Gastroesophageal sphincter (tissue), 4 donors: ENCODE measurements at places on chromosomes 5 and 9. TPM values are rescaled to one million over a fixed set of nuclear protein-coding genes. Genes with fewer than 3 reads are reported as not detected.

- ATAC-seq, result no peak
These were observed 1.4 kb downstream of the OTULIN start for GRCh38 chr5:14665949-14666348.

EGFLAM gene
- total RNA-seq, result 8.3 TPM

PCDHA6 gene
- total RNA-seq, result 1.4 TPM

PCDHA3 gene
- 0.32 TPM for total RNA-seq

CFAP157 gene
- not detected for total RNA-seq

GABRB2 gene
- total RNA-seq, result 1.1 TPM

DNA sequence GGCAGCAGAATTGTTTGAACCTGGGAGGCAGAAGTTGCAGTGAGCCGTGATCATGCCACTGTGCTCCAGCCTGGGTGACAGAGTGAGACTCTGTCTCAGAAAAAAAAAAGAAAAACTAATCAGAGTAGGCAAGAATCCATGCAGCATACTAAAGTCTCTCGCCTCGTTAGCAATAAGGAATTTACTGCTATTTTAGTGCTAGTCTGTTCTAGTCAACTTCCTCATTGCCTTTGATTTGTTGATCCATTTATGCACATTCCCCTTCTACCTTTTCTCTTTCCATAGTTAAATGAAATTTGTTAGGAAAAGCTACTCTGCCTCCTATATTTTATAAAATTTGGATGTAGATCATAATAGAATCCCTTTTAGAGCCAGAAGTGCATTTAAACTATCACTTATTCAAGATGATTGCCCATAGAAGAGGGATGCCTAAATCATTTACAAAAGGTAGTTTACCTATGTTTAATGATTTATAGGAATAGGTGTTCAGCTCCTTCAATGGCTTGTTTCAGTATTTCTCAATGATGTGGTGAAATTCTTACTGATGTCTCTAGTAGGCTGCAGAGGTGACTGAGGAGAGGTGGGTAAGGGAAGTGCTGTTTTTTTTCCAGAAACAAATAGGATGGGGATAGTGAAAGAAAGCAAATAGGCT, 1.9 kb downstream of the LRRC19 start:
- ATAC-seq, result no peak

GRCh38 chr9:111527347-111527746, 2.4 kb downstream of the ZNF483 start:
- no peak for ATAC-seq

DNA sequence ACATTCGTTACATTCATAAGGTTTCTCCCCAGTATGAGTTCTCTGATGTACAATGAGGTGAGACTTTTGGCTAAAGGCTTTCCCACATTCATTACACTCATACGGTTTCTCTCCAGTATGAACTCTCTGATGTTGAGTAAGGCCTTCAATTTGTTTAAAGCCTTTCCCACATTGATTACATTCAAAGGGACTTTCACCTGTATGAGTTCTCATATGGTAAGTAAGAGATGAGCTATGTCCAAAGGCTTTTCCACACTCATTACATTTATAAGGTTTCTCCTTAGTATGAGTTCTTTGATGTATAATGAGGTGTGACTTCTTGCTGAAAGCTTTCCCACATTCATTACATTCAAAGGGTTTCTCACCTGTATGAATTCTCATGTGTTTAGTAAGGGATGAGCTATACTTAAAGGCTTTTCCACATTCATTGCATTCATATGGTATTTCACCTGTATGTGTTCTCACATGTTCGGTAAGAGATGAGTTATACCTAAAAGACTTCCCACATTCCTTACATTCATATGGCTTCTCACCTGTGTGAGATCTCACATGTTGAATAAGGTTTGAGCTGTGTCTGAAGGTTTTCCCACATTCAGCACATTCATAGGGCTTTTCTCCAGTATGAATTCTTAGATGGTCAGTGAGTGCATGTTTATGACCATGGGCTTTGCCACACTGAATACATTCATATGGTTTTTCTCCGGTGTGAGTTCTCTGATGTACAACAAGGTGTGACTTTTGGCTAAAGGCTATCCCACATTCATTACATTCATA, 13.5 kb downstream of the ZFP37 start:
- no peak for ATAC-seq

DNA sequence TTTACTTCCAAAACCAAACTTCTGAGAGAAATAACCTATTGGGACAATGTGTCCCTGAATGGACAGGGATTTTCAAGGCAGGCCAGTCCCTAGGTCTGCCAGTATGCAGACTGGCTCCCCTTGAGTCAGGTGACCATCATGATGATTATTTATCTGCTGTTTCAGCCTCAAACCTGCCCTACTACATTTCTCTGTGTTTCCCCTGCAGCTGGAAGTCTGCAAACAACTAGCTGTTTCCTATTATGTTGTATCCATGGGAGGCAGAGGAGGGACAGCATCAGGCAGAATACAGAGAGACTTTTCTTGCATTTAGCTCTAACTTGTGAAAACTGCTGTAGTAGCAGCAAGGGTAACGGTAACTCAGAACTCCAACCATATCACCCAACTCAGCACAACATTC, 36.2 kb upstream of the IFNK start:
- ATAC-seq, result no peak

GRCh38 chr5:170501931-170502330, 1.9 kb upstream of the KCNIP1 start:
- no peak for ATAC-seq

- ATAC-seq, result no peak
These were observed 620.3 kb upstream of the WWC1 start for GRCh38 chr5:167671176-167671575.

KCNMB1 gene
- total RNA-seq, result 72.7 TPM

- no peak for ATAC-seq
These were observed 1.9 kb downstream of the SSNA1 start for GRCh38 chr9:137190315-137190856.

DNA sequence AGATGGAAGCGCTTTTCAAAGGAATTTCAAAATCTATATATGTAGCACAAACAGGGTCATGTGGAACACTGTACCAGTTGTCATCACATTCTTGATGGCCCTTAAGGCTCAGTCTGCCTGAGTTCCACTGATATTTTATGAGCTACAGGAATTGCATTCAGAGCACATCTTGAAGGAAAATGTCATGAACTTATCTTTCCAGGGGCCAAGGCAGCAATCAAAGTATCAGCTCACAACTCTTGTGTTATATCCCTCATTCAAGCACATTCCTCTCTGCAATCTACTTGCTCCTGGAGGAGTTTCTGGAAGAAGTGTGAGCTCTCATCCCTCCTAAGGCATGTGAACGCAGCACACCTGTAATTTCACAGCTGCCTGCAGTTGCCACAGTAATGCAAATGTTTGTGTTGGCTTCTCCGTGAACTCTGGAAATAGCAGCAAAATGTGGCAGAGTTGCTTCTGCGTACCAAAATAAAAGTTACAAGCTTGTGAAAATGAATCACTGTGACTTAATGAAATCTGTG, 89.7 kb upstream of the EQTN start:
- ATAC-seq, result no peak

DNA sequence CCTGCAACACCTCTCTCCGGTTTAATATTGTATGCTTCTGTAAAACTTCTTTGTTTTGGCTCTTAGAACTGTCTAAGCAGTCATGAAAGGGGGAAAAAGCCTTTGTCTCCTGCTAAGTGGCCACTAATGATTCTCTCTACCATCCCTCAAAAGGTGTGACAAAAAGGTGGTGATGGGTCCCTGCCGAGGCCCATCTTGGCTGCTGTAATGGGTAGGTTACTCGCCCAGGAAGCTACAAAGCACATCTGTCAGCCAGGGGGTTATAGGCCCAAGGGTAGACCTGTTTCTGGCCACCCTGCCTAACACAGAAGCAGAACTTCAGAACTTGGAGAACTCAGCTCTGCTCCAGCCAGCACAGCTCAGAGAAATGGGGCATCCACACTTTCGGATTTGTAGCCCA, 1.6 kb downstream of the FAM219A start:
- no peak for ATAC-seq

DNA sequence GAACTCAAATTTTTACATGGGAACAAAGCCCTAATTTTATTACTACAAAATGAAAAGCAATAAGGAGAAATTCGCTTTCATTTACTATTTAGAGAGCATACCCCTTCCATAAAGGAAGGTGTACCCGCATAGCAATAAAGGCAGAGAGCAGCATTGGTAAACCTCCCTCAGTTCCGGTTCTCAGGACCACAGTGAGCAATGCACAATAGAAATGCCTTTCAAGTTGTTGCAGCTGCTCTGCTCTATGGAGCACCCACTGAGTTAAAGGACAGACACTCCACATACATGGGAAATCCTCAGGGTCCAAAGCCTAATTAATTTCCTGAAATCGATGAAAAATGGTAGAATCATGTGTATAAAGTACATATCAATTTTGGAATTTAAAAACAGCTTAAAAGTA, 89.9 kb upstream of the MPDZ start:
- ATAC-seq, result no peak

DNA sequence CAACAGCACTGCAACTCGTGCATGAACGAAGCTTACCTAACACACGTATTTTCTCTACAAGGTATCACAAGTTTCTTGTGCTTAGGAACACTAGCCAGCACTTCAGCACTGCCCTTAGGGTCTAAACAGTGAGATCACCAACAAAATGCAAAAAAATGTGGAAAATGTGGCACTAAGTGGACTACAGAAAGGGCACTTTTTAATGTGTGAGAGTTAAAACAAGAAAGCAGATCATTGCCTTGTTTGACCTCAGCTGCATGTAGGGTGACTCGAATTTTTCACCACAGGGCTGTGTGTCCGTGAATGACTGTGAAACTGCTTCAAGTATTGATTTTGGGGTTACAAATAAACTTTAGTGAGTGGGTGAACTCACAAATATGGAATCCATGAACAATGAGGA, 90.5 kb downstream of the MARCHF3 start:
- no peak for ATAC-seq

PCDHGA6 gene
- 4.7 TPM for total RNA-seq

DNA sequence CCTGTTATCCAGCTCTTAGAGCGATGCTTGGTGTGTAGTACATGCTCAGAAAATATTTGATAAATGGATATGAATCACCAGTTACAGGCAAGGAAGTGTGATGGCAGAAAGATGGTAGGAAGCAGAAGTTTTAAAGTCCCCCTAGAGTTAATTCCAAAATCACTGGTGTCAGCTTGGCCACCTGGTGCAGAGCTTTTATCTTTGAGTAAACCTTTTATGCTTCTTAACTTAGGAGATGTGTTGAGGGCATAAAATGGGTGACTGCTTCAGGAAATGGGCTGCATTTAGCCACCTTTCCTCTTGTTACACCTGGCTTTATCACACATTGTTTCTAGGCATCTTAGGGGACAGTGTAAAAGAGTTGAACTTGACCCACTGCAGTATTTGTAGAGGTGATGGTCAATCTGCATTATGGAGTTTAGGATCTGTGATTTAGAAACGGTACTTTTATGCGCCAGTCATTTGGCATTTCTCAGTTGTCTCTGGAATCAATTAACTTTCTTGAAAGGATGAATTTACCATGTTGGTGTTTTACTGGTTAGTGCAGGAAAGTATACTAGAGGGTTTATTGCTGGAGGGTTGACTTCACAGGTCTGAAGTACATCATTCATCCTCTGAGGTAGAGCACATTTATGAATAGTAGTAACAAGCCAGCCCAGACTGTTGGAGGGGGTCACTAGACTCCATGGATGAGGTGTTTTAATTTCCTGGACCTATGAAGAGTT, 7.5 kb upstream of the FAM120AOS start:
- no peak for ATAC-seq

DNA sequence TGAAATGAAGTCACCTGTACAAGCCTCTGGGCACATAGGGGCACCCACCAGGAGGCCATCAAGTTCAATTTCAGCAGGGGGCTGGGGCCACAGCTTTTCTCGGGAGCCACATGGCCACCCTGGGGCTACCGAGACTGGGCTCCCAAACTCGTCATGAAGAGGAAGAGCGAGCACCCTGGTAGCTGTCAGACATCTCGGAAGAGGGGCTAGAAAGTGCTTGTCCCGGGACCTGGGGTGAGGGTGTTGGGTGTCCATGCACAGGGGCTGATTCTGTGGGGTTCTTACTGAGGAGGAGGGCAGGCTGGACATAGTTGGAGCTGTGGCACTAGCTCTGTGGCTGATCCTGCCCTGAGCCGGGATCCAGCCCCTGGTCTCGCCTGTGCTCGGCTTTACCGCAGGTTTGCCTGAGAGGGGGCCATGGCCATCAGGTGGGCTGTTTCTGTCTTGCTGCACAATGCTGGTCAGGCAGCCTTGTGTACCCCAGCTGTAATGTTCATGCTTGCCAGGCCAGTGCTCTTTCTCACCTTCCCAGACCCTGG, 70.3 kb downstream of the PHF2 start:
- no peak for ATAC-seq

DNA sequence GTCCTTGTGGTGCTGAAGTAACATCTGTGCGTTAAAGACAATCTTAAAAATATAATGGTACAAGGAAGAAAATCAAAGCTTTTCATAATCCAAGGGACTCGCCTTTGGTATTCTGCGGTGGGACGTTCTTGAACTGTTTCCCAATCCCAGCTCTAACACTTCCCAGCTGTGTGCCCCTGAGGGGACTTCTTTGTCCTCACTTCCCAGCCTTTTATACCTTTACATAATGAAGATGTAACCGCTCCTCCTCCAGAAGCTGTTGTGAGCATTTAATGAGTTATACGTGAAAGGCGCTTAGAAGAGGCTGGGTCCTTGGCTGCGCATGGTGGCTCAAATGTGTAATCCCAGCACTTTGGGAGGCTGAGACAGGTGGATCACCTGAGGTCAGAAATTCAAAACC, 16.9 kb downstream of the STK10 start:
- ATAC-seq, result no peak

LCP2 gene
- total RNA-seq, result 17.0 TPM

DNA sequence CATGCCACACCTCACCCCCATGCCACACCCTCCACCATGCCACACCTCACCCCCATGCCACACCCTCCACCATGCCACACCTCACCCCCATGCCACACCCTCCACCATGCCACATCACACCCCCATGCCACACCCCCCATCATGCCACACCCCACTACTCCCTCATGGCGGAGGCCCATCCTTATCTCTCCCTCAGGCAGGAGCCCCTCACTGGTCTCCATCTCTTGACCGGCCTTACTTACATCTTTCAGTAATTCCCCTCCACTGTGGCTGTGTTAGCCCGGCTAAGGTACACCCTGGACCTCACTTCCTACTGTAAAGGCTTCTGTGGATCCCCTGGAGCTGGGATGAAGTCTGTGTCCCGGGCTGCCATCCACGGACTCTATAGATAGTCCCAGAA, 102.0 kb downstream of the OLFM1 start:
- no peak for ATAC-seq
